Activated naive CD4-positive, alpha-beta T cell (primary cell): ENCODE measurements at places on chromosomes 2 and 18.

DNA sequence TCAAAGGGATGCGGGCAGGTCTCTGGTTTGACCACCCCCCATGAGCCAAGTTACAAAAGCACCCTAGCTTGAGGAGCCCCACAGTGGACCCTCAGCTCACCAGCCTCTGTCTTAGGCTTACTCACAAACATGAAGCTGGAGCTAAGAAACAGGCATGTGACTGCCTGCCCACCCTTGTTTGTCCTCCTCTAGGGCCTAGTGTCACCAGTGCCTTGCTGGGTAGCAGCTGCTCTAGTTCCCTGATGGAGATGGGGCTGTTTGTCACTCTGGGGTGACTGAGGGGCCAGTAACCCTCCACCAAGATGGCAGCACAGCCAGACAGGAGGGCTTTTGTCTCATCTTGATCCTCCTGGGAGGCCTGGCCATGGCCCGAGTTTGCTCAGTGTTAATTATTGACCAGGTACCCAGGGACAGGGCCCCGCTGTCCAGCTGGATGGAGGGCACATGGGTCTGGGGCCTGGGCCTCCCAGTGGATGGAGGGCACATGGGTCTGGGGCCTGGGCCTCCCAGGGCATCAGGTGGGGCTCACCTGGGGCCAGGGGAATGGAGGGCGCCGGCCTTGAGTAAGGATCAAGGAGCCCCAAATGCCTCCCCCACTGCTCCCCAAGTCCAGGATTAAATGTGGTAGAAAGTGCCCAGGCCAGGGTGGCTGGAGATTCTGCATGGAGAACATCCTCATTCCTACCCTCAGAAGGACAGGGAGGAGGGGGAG is 185.9 kb upstream of the HAAO start:
- no peak for DNase-seq

GRCh38 chr2:160794926-160795325 is 301.3 kb upstream of the RBMS1 start:
- no peak for DNase-seq

DNA sequence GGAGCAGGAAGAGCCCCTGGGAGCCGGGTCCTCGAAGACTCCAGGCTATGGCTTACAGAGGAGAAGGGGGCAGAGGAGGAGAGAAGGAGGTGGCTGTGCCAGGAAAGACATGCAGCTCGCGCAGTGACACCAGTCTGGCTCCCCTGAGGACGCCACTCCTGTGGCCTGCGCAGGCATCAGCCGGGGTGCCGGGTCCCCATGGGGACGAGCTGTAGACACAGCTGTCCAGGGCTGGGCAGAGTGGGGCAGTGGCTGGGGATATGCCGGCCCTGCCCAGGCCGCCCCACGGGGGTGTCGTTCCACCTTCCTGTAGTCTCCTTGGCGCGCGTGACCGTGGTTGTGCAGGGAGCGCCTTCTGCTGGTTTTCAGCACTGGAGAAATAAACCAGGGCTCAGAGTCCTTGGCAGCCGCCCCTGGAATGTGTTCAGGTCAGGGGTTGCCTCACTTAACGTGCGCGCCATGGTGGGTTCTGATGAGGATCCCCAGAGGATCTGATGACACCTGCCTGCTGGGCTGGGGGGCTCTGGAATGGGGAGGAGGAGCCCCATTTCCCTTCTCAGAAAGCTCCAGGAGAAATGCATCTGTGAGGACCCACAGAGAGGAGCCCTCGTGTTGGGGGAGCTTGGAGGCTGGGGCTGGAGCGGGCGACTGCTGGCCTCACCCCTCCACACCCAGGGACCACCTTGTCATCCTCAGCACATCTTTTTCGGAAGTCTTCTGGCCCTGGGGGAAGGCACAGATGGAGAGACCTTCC is 26.7 kb downstream of the RAMP1 start:
- DNase-seq, result no peak

DNA sequence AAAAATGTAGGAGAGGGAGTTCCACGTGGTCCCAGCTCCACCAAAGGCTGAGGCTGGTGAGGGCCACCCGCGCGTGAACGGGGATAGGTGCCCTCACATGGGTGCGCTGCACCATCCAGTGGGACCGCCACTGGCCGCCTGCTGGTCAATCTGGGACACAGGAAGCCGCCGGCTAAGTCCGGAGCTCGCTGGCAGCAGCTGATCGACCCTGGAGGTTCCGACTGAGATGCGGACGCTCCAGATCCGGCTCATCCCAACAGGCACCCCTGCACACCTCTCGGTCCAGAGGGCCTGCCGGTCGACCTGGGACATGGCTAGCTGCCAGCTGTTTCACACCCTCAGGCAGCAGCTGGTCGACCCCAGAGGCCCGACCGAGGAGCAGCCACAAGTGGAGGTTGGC is 116.5 kb upstream of the ANKRD30BL start:
- DNase-seq, result no peak

DNA sequence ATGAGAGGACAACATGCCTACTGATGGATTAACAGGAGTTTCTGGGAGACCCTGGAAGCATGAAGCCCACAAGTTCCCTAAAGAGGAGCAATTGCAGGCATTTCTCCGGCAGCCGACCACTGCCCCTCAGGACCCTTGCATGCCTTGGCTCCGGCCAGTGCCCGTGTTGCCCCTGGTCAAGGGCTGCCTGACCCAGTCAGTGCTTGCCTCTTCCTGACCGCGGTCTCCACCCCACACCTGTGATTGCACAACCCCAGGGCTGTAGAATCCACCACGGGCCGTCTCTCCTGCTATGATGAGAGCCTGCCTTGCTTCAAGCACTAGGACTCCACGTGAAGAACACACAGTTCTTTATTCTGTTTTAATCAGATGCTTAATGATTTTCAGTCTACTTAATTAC is 127.5 kb downstream of the GLI2 start:
- DNase-seq, result no peak

- no peak for DNase-seq
Measured at GRCh38 chr2:237538001-237538720, 28.2 kb upstream of the PRLH start.
